ENCODE measurements at places on chromosomes 6 and 20.

DNA sequence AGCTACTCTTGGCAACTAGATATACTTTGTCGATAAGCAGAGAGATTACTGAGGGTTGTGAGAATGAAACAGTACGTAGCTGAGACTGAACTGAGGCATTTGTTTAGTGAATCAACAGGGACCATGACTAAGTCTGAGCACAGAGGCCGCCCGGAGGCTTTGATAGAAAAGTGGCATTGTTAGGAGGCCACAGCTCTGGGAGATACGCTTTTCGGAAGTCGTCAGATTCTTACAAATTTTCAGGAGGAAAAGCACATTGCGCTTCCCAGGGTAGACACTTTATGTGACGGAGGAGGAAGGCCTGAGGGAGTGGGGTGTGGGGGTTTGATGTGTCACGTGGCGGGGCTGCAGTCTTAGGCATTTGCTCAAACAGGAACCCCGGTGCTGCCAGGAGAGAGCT is 69.4 kb downstream of the PSMG4 start:
- no peak for DNase-seq

- no peak for DNase-seq
Measured at GRCh38 chr6:78771586-78771985, 95.8 kb upstream of the IRAK1BP1 start.

DNA sequence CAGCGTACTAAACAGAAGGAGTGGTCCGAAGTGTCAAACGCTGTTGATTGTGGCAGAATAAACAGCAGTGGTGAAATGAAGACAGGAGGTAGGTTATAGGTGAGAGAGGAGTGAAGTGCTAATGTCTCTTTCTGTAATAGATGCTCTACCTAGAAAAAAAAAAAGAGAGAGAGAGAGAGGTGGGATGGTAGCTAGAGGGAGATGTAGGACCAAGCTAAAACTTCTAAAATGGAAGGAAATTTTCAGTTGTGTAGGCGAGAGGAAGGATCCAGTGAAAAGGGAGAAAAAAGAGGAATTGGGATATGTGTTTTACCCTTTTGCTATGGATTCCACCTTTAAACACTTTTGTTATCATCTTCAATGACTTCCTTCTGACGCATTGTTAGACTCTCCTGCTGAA is 126.5 kb upstream of the BMP2 start:
- DNase-seq: no peak

- DNase-seq: no peak
Measured at GRCh38 chr6:115456848-115457247, 603.8 kb downstream of the FRK start.

- no peak for DNase-seq
Measured at GRCh38 chr20:31707258-31707615, 15.4 kb downstream of the BCL2L1 start.
